ENCODE measurements at places on chromosomes 6 and 20.

- no peak for DNase-seq
These were observed 199.8 kb upstream of the CDH4 start for GRCh38 chr20:61052195-61052750.

GRCh38 chr6:7378740-7379139, 10.8 kb downstream of the CAGE1 start:
- no peak for DNase-seq

GRCh38 chr6:154624038-154624599, 109.1 kb upstream of the SCAF8 start:
- no peak for DNase-seq

DNA sequence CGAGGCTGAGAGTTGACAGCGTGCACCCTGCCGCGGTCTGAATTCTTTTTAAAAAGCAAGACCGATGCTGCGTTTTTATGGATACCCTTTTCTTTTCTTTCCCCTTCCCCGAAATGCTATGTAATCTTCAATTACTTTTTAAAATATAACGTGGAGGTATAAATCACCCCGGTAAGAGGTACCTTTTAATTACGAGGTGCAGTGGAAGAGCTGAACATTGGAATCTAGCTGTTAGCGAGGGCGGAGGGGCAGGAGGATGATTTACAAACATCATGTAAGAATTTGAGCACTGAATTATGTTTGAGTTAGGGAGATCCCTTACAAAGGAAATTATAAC, 1.2 kb downstream of the EYA2 start:
- DNase-seq, result no peak

- DNase-seq, result no peak
These were observed 79.9 kb upstream of the CD83 start for GRCh38 chr6:14037402-14038277.

GRCh38 chr20:47440857-47441773, 60.6 kb upstream of the NCOA3 start:
- no peak for DNase-seq

DNA sequence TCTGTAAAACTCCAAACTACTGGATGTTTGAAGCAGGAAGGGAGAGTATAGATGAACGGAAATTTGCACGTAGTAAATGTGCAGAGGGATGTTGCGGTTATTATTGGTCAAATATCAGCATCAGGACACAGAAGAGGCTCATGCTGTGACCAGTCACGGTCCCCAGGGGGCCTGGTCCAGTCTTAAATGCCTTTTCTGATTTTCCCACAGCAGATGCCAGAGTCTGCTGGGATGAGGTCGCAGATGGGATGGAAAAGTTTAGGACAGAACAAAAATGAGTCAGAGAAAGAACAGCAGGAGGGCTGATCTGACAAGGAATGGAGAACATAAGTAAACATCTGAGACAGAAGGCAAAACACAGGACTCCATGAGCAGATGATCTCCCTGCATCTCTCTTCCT, 11.7 kb upstream of the SIRPG start:
- no peak for DNase-seq

- DNase-seq, result peak; percentile 62
These were observed 33.7 kb upstream of the SUMO4 start for GRCh38 chr6:149366267-149366921.

GRCh38 chr6:79737172-79737571, 106.0 kb downstream of the SH3BGRL2 start:
- DNase-seq, result no peak

GRCh38 chr6:27679964-27680694, 207.2 kb upstream of the ZNF184 start:
- DNase-seq, result no peak
